ENCODE measurements at places on chromosomes 3 and 15. TPM values are rescaled to one million over a fixed set of nuclear protein-coding genes. Genes with fewer than 3 reads are reported as not detected.

GRCh38 chr3:37147666-37148065, 26.7 kb downstream of the LRRFIP2 start:
- DNase-seq: no peak

- DNase-seq: no peak
These were observed 6.6 kb downstream of the EHD4 start for GRCh38 chr15:41965441-41966413.

- DNase-seq: no peak
These were observed 70.3 kb downstream of the RAD18 start for GRCh38 chr3:8893001-8893400.

- no peak for DNase-seq
These were observed 172.4 kb downstream of the CHST2 start for GRCh38 chr3:143291836-143292447.

CGNL1 gene
- 63.3 TPM for polyA plus RNA-seq

GRCh38 chr3:83868909-83869567, 1089.8 kb upstream of the CADM2 start:
- DNase-seq: no peak

BCL2A1 gene
- polyA plus RNA-seq: 0.23 TPM

DNA sequence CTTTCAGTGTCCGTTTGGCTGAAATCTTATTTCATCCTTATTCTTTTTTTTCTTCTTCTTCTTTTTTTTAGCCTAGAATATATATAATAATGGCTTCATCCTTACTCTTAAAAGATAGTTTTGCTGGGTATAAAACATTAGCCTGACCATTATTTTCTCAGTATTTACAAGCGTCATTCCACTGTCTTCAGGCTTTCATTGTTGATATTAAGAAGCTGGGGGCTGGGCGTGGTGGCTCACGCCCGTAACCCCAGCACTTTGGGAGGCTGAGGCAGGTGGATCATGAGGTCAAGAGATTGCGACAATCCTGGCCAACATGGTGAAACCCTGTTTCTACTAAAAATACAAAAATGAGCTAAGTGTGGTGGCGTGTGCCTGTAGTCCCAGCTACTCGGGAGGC, 10.6 kb downstream of the ZNF710 start:
- DNase-seq: no peak

- DNase-seq: no peak
These were observed 81.6 kb downstream of the AKAP13 start for GRCh38 chr15:85462029-85462428.

DNA sequence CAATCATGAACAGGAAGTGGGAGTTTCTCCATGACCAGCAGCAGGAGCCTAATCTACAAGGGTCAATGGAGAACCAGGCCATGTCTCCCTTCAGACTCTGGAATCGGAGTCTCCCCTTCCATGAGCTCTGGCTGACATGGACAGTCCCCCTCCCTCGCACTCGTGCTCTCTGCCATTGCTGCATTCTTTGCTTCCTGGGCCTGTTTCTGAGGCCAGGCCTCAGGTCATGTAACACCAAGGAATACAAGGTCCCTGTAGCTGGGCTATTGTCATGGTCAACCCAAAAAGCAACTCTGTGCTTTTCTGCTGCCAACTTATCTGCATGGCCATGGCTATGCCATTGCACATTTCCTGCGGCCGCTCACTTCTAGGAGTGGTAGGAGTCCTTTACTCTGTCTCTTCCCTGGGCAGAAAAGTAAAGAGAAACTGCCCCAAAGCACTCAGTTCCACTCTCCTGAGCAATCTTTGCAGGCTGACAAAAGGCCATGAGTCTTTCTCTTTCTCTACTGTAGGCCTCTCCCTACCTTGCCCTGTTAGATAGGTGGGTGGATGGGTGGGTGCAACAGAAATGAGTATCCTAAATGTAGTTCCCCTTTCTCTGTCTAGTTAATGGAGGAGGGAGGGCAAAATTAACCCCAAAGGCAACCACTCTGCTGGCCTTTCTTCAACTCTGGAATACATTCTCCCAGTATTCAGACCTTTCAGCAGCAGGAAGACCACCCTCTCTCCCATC, 40.8 kb upstream of the PROK2 start:
- DNase-seq: no peak

GRCh38 chr3:88180398-88180999, 30.7 kb downstream of the C3orf38 start:
- DNase-seq: no peak

- no peak for DNase-seq
These were observed 168.7 kb downstream of the TMEM108 start for GRCh38 chr3:133206921-133207320.

SPINT1 gene
- 70.8 TPM for polyA plus RNA-seq

DNA sequence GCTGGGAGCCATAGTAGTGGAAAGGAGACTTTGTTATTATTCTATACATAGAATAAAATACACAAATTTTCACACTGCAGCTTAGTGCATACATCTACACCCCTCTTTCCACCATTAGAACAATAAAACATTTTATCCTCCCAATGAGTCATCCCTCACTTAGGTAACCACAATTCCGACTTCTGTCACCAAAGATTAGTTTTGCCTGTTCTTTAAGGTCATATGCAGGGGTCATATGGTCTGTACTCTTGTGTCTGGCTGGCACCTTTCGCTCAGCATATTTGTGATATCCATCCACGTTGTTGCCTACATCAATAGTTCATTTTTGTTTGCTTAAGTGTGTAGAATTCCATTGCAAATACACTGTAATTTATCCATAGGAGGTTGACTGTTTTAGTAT, 399.4 kb downstream of the SHQ1 start:
- no peak for DNase-seq

GPR62 gene
- polyA plus RNA-seq: 0.59 TPM

DNA sequence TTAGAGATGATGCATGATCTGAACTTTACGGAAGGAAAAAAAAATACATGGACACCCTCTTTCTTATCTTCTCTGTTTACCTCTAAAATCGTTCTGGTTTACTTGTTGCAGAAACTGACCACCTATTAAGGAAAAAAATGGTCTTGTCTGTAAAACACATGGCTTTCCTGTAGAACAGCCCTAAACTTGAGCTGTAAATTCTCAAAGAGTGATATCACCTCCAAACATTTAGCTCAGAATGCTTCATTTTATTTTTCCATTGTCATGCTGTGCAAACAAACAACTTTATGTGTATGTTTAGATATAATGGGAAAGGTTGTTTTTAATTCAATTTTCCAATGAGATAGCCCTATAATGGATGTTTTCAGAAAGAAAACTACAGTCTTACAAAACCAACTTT, 237.4 kb upstream of the NR2F2 start:
- no peak for DNase-seq

- DNase-seq: no peak
These were observed 106.6 kb downstream of the LRIG1 start for GRCh38 chr3:66394019-66394752.

DNA sequence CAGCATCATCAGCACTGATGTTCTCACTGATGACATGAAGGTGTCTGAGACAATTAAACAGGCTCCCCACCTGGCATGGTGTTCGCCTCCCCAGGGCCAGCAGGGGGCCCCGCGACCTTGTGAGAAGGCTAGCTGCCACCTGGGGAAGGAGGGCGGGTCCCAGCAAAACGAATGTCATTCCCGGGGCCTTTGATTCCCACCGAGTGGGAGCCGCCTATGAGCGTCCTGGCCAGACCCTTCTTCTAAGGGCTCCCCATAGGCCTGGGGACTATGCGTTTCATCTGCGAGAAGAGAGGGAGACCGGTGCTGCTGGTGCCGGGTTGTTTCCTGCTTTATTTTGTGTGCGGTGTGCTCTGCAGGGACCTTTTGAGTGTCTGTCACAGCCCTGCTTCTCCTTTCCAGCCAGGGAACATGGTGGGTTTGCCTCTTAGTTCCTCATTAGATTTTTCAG, 20.5 kb upstream of the MINDY4B start:
- DNase-seq: no peak

RETNLB gene
- not detected for polyA plus RNA-seq

- no peak for DNase-seq
These were observed 23.6 kb downstream of the SERPINI2 start for GRCh38 chr3:167450195-167450594.

GRCh38 chr3:105715372-105715771, 153.4 kb downstream of the CBLB start:
- DNase-seq: no peak

DNA sequence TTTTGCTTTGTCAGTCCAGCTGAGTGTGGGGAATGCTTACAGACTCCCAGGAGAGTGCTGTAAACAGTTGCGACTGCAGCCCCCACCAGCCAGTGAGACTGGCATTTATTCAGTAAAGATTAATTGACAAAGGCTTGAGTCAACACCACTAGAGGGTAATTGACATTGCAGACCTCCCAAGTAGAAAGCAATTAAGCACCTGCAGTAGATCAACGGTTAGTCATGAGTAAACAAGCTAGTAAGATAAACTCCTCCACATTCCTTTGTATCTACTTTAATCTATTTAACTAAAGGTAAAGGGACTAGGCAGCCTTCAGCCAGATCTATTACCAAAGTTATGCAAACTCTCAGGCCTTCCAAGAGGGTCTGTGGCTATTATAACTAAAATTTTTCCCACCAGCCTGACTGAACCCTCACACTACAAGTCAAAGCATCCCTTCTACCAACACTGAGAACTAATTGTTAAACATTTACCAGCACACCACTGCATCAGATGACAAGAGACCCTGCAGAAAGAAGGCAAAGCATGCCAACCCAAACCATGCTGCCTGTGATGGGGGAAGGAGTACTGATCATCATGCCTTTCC, 30.5 kb upstream of the GALNT15 start:
- DNase-seq: no peak

- no peak for DNase-seq
These were observed 1031.7 kb upstream of the CFAP20DC start for GRCh38 chr3:60081381-60082095.

DNA sequence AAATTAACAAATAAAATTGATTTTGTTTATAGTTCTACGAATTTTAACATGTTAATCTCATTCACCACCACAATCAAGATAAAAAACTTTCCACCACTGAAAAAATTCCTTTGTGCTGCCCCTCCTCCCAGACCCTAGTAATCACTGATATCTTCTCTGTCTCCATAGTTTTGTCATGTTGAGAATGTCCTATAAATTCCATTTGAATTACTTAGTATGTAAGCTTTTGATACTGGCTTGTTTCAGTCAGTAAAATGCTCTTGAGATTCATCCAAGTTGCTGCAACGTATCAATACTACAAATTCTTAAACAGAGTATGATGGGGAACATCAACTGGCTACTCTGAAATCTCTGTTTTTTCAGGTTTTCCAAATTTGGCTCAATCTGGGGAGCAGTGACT, 129.6 kb downstream of the CTNNB1 start:
- no peak for DNase-seq

TRIM42 gene
- not detected for polyA plus RNA-seq

MTHFS gene
- polyA plus RNA-seq: 38.0 TPM

CATSPER2 gene
- polyA plus RNA-seq: 10.0 TPM

GRCh38 chr15:45812200-45812599, 177.4 kb downstream of the SQOR start:
- no peak for DNase-seq

- DNase-seq: no peak
These were observed 153.3 kb downstream of the USP13 start for GRCh38 chr3:179806177-179806576.

AGBL1 gene
- polyA plus RNA-seq: not detected

- no peak for DNase-seq
These were observed 293.8 kb downstream of the PTPRG start for GRCh38 chr3:61855211-61855610.
